Chondrocyte (in vitro differentiated cells): ENCODE measurements at places on chromosomes 11 and 22.

DNA sequence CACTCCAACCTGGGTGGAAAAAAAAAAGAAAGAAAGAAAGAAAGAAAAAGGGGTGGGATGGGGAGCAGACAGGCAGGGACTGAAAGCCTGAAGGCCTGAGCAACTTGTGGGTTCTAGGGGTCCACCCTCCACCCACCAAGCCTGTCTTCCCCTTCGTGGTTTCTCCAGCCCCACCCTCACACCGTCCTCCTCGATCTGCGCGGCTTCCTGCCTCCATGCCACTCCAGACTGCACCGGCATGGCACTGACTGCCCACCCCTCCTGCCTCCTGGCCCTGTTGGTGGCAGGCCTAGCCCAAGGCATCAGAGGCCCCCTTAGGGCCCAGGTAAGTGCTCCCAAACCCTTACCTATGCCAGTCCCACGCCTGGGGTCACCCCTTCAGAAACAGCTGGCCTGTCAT, at the start of gene CTSW:
Gene CTSW, plus strand, starts transcription at position 221 of the 400 bp plus-strand sequence. Its CDS starts 18 bp downstream, at position 239.
- H3K27me3 ChIP-seq: no peaks in the 10 kb centered on the region
- H3K4me3 ChIP-seq: no peak within 1 kb of the TSS

DNA sequence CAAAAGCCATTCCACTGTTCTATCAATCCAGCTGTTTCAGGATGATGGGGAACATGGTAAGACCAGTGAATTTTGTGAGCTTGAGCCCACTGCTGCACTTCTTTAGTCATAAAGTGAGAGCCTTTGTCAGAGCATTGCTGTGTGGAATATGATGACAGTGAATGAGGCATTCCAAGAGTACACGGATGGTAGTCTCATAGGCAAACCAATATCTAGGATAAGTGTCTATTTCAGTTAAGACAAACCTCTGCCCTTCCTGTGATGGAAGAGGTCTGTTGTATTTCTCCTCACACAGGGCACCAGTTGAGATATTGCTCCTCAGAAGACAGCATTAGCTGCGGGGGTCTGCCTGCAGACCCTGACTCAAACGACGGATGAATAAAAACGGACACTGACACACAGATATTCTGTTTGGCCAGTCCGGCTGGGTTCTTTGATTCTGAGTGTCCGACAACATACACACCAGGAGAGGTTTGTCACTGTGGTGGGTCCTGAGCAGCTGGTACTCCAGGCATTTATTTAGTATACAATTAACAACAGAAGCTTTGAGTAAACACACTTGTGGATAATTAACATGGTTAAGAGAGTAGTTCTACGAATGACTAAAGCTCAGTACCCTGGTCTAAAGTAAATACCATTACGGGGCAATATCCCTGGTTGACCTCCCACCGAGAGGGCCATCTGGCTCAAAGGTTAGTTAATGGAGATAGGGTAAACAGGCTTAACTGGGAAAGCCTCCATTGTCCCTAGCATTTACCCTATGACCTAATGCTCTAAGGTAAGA, 121.7 kb downstream of the ZNF280B start:
- DNase-seq: no peak
- no peak overlapping the region for H3K4me3 ChIP-seq
- H3K27ac ChIP-seq: no peak overlapping the region
- H3K4me1 ChIP-seq: no peaks in the 10 kb centered on the region
- no peaks in the 10 kb centered on the region for H3K36me3 ChIP-seq

DNA sequence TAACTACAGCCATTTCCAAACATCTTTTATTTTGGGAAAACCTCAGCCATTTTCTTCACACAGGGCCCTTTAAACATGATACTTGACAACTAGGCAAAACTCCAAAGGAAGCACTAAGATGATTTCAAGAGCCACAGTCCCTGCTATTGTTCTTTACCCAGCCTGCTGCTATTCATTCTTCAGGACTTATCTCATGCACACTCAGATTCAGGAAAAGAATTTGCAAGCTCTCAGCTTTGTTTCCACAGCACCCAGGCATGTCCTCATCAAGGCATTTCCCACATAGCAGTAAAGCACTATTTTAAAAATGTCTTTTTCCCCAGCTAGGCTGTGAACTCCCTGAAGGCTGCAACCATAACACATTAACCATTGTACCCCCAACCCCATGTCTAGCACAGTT, 609.3 kb upstream of the CCDC90B start:
- H3K27me3 ChIP-seq: peaks cover 22% of the 10 kb centered on the region
- H3K4me1 ChIP-seq: no peaks in the 10 kb centered on the region
- H3K36me3 ChIP-seq: no peaks in the 10 kb centered on the region
- no peak overlapping the region for H3K27ac ChIP-seq

DNA sequence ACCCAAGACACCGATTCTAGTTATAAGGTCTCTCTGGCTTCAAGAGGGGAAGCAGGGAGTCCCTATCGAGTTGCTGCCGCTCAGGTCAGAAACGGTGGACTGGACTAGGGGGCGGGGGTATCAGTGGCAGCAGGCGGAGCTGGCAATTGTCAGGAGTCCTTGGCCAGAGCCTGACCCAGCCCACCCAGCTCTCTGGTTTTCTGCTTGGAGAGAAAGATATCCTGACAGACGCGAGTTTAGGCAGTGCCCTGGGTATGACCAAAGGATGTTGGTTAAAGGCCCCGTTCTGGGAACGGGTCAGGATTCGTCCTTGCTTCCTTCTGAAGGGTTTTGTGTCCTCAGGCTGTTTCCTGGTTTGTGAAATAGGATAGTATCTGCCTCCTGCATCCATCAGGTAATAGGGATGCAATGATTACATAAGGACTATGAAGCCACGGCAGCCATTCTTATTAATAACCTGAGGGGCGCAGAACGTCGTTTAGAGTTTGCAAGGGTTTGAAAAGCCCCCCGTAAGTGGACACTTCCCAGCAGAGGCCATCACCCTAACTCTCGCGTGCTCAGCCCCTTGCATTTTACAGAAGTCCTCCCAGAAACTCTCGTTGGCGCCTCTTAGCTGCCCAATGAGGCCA, 700 bp upstream of the DEPDC5 start:
- H3K4me3 ChIP-seq: peak overlapping the region; percentile 80
- peak overlapping the region; percentile 97 for H3K27ac ChIP-seq
- peaks cover 46% of the 10 kb centered on the region for H3K4me1 ChIP-seq
- no peaks in the 10 kb centered on the region for H3K36me3 ChIP-seq
- no peak for DNase-seq
